Progenitor cell of endocrine pancreas (in vitro differentiated cells): ENCODE measurements at places on chromosomes 4 and X. TPM values are rescaled to one million over a fixed set of nuclear protein-coding genes. Genes with fewer than 3 reads are reported as not detected.

MAOB gene
- total RNA-seq = 0.82 and 0.93 TPM in 2 replicates

DNA sequence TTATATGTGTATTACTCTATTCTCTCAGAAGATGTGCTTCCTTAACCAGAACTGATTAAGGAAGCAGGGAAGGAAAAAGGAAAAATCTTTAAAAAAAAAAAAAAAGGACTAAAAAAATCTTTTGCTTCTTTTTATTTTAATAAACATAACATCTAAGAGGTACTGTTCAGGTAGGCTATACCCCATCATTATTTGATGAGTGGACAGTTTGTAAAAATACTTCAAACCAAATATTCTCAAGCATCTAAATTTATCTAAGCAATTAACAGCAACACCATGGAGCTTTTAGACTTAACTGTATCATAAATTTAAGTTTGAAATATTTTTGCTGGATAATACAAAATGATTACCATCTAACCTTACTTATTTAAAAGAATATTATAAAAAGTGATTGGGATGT, 168.9 kb downstream of the MAB21L2 start:
- peaks cover 7% of the 10 kb centered on the region for H3K36me3 ChIP-seq
- H3K4me3 ChIP-seq = no peak overlapping the region
- no peak overlapping the region for H3K27ac ChIP-seq
- peaks cover 5% of the 10 kb centered on the region for H3K4me1 ChIP-seq

HSD17B13 gene
- total RNA-seq = 0.16 and 0.31 TPM in 2 replicates

- peaks cover 6% of the 10 kb centered on the region for H3K4me1 ChIP-seq
- DNase-seq = no peak
- peaks cover 3% of the 10 kb centered on the region for H3K27me3 ChIP-seq
- H3K4me3 ChIP-seq = no peak overlapping the region
- H3K36me3 ChIP-seq = no peaks in the 10 kb centered on the region
Observed at GRCh38 chr4:2805712-2806389, 13.0 kb downstream of the SH3BP2 start.

- peaks cover 1% of the 10 kb centered on the region for H3K36me3 ChIP-seq
- peaks cover 19% of the 10 kb centered on the region for H3K4me1 ChIP-seq
- no peak for DNase-seq
Observed at GRCh38 chrX:132648895-132649294, 160.1 kb upstream of the MBNL3 start.

- H3K27ac ChIP-seq = no peak overlapping the region
- DNase-seq = no peak
- H3K4me3 ChIP-seq = no peak overlapping the region
- H3K36me3 ChIP-seq = no peaks in the 10 kb centered on the region
- peaks cover 15% of the 10 kb centered on the region for H3K4me1 ChIP-seq
Observed at GRCh38 chrX:29024871-29025270, 437.6 kb downstream of the IL1RAPL1 start.

DNA sequence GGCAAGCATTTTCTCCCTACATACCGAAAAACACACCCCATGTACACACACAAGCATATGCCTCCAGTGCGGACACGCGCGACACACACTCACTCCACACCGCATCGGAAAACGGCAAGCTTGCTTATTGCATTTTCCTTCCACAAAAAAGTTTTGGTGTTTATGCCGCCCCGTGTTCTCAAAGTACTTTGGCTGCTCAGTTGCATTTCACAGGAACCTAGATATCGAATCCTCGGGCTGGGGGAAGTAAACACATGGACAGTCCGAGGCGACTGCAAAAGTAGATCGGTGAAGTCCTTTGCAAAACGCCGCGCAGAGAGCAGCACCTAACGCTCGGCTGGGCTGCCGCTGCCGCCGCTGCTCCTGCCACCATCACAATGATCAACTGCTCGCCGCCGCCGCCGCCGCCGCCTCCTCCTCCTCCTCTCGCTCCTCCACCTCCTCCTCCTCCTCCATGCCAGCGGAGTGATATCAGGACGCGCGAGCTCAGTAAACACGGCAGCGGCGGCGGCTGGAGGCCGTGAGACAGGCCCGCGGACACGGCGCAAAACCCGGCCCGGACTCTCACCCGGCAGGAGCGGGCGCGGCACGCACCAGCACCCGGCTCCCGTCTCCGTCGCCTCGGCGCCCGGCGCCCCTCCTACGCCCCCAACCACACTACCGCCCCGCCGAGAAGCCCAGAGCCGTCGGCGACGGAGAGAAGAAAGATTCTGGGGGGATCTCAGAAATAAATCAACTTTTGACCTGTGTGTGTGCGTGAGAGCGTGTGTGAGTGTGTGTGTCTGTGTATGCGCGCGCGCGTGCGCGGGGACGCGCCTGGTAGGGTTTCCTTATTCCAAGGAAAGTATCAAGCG, at the start of gene MAML3:
Gene MAML3 (minus strand): TSS at position 467 of the 854 bp plus-strand sequence. CDS start 857 bp downstream, outside the sequence.
- H3K4me1 ChIP-seq = peaks cover 22% of the 10 kb centered on the region
- H3K36me3 ChIP-seq = no peaks in the 10 kb centered on the region
- no peaks in the 10 kb centered on the region for H3K27me3 ChIP-seq
- peak within 1 kb of the TSS; percentile 96 for H3K27ac ChIP-seq

BANK1 gene
- 0.51 and 0.79 TPM in 2 replicates for total RNA-seq

DNA sequence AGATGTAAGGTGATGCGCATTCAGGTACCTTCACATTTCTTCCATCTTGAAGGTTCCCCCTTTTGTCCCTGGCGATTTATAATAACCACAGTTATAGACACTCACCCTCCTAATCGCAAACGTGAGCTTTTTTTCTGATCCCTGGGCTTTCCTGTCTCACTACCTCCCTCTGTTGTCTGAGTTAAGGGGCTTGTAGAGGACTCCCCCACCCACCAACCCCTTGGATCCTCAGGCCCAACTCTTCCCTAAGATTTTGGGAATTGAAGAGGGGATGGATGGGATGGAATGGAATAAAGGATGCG, 1.4 kb downstream of the CNKSR2 start:
- peak overlapping the region; percentile 57 for H3K27ac ChIP-seq
- H3K36me3 ChIP-seq = peaks cover 1% of the 10 kb centered on the region
- DNase-seq = no peak
- peaks cover 13% of the 10 kb centered on the region for H3K4me1 ChIP-seq
- peak overlapping the region; percentile 96 for H3K4me3 ChIP-seq

GRCh38 chrX:81120936-81121371, 80.8 kb downstream of the HMGN5 start:
- peak overlapping the region; percentile 97 for H3K27ac ChIP-seq
- peaks cover 13% of the 10 kb centered on the region for H3K27me3 ChIP-seq
- H3K4me1 ChIP-seq = peaks cover 5% of the 10 kb centered on the region
- DNase-seq = no peak

GNRHR gene
- not detected in 2 replicates for total RNA-seq

DNA sequence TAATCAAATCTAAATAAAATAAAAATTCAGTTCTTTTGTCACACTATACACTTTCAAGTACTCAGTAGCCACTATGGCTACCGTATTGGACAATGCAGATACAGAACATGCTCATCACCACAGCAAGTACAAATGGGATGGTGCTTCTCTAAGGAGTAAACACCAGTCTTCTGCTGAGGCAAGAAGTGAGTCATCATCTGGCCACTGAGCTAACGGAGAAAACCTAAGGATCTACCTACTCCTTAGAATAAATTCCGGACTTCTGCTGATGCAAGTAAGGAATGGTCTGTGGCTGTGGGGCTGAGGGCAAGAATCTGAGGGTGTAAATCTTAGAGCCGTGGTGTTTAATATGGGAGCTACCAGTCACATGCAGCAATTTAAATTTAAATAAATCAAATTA, 11.3 kb upstream of the RBMXL3 start:
- no peak overlapping the region for H3K27ac ChIP-seq
- no peak for DNase-seq
- peaks cover 37% of the 10 kb centered on the region for H3K36me3 ChIP-seq
- H3K4me1 ChIP-seq = no peaks in the 10 kb centered on the region

- DNase-seq = no peak
- peaks cover 34% of the 10 kb centered on the region for H3K4me1 ChIP-seq
- peak overlapping the region; percentile 59 for H3K27ac ChIP-seq
Observed at GRCh38 chrX:121084903-121085611, 37.6 kb downstream of the GLUD2 start.

- H3K4me1 ChIP-seq = peaks cover 4% of the 10 kb centered on the region
- no peak overlapping the region for H3K4me3 ChIP-seq
- H3K36me3 ChIP-seq = no peaks in the 10 kb centered on the region
- DNase-seq = no peak
Observed at GRCh38 chr4:118969359-118969758, 80.7 kb downstream of the SYNPO2 start.

ZIC3 gene
- 0.10 TPM in 1 of 2 replicates, not detected in the other for total RNA-seq

DNA sequence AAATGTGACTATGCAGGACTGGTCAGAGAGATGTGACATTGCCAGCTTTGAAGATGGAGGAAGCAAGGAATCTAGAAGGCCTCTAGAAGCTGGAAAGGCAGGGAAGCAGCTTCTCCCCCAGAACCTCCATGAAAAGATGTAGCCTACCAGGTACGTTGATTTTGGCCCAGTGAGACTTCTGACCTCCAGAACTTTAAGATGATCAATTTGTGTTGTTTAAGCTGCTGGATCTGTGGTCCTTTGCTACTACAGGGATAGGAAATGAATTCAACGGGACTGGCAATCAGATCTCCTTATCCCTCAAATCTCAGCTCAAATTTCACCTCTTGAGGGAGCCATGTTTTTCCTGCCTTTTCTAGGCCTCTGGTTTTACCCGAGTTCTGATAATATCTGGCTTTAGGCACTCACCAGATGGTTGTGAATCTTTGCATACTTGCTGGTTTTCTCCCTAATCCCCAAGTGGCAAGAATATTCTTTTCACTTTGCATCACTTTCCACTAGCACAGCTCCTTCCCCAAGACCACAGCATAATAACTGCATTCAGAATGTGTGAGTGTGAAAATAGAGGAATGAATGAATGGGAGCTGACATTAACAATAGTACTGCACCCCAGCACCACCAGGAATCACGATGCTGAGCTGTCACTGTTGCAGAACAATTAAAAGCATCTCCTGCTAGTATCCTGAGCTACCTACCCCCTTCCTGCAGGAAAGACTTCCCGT, 25.5 kb upstream of the TMSB4X start:
- H3K36me3 ChIP-seq = no peaks in the 10 kb centered on the region
- H3K4me1 ChIP-seq = peaks cover 37% of the 10 kb centered on the region
- H3K27me3 ChIP-seq = no peaks in the 10 kb centered on the region
- DNase-seq = no peak
- H3K27ac ChIP-seq = no peak overlapping the region

PABPC1L2A gene
- total RNA-seq = not detected in 2 replicates

BTC gene
- total RNA-seq = 0.46 and 0.60 TPM in 2 replicates

GRCh38 chrX:65903750-65904149, 136.1 kb downstream of the VSIG4 start:
- no peaks in the 10 kb centered on the region for H3K36me3 ChIP-seq
- DNase-seq = no peak
- H3K27ac ChIP-seq = no peak overlapping the region

NKRF gene
- total RNA-seq = 11.7 and 12.5 TPM in 2 replicates

RAB33A gene
- 0.60 and 0.87 TPM in 2 replicates for total RNA-seq

TEX11 gene
- total RNA-seq = 6.5 and 7.2 TPM in 2 replicates

GRCh38 chr4:68589790-68590189, 13.7 kb upstream of the UGT2B17 start:
- peaks cover 20% of the 10 kb centered on the region for H3K4me1 ChIP-seq
- H3K27ac ChIP-seq = no peak overlapping the region
- H3K27me3 ChIP-seq = no peaks in the 10 kb centered on the region
- H3K4me3 ChIP-seq = no peak overlapping the region
- no peak for DNase-seq

DNA sequence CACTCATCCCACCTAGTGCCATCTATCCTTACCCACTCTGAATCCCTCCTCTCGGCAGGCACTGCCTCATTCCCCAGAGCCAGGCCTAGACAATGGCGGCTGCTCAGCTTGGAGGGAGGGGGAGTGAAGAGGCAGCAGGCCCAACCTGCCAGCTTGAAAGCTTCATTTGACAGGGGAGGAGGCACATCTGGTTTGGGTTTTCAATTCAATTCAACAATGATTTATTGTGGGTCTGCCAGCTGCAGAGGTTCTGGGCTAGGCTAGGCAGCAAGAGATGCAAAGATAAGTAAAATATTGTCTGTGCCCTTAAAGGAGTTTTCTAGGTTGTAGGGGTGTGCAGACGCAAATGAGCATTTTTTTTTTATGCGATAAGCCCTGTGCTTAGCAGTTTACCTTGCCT, 58.5 kb downstream of the RTL9 start:
- peaks cover 30% of the 10 kb centered on the region for H3K4me1 ChIP-seq
- H3K36me3 ChIP-seq = no peaks in the 10 kb centered on the region
- H3K27ac ChIP-seq = no peak overlapping the region
- no peak for DNase-seq
- H3K4me3 ChIP-seq = no peak overlapping the region

GRCh38 chr4:2871911-2872310, 28.3 kb downstream of the ADD1 start:
- H3K27me3 ChIP-seq = no peaks in the 10 kb centered on the region
- DNase-seq = no peak
- peaks cover 6% of the 10 kb centered on the region for H3K36me3 ChIP-seq
- H3K4me1 ChIP-seq = peaks cover 50% of the 10 kb centered on the region
- H3K27ac ChIP-seq = no peak overlapping the region
- H3K4me3 ChIP-seq = no peak overlapping the region

VCX3A gene
- total RNA-seq = 0.29 and 0.51 TPM in 2 replicates

DNA sequence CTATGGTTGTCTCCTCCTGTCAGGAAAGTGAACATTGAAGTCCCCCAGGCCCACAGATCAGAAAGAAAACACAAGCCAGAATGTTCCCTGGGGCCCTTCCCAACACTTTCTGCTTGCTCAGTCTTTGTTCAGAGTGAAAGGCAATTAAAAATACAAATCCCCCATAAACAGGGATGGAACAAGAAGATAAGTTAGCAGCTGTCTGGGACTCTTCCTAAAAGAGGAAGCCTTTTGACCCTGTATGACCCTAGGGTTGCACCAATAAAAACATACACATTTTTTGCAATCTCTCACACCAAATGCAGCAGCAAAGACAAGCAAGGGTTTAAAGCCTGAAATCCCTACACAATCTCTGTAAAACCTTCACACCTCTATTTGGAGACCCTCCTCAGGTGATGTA, 22.6 kb downstream of the IRF2 start:
- no peak overlapping the region for H3K27ac ChIP-seq
- H3K36me3 ChIP-seq = peaks cover 12% of the 10 kb centered on the region
- no peaks in the 10 kb centered on the region for H3K27me3 ChIP-seq
- no peak for DNase-seq
- H3K4me3 ChIP-seq = no peak overlapping the region

DNA sequence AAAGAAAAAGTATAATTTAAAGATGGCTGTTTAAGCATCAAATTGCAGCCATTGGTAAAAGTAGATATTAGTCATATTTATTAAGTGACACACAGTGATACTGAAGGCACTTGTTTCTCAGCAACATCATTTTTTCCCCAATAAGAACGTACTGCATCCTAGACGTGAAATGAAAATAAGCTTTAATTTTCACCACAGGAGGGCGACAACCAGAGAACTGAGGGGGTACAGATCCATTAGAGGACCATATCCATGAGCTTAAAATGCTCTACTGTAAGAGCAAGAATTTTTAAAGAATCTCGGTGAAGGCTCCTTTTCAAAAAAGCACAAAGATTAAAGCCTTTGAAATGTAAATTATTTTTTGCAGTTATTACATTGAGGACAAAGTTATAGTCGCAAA, 33.4 kb downstream of the FRG1 start:
- DNase-seq = no peak
- no peak overlapping the region for H3K4me3 ChIP-seq
- no peaks in the 10 kb centered on the region for H3K27me3 ChIP-seq
- H3K4me1 ChIP-seq = no peaks in the 10 kb centered on the region
- no peak overlapping the region for H3K27ac ChIP-seq
